Activated CD4-positive, alpha-beta T cell treated with anti-CD3 and anti-CD28 coated beads, Interleukin-2, amount 10 ng/mL, durations not matched to agents 24 days and 14 days (primary cell): ENCODE measurements at places on chromosomes 13 and 19. TPM values are rescaled to one million over a fixed set of nuclear protein-coding genes. Genes with fewer than 3 reads are reported as not detected.

Gene CCDC124
- total RNA-seq = 126 and 136 TPM in 2 replicates

Gene VSTM2B
- not detected in 2 replicates for total RNA-seq

Gene CCDC70
- total RNA-seq = not detected in 2 replicates

Gene ZBTB32
- total RNA-seq = 140 and 142 TPM in 2 replicates
